Activated gamma-delta T cell treated with anti-CD3 and anti-CD28 coated beads, Interleukin-2, amount 50 U/mL, for 16 hours (primary cell): ENCODE measurements at places on chromosomes 7 and 10.

DNA sequence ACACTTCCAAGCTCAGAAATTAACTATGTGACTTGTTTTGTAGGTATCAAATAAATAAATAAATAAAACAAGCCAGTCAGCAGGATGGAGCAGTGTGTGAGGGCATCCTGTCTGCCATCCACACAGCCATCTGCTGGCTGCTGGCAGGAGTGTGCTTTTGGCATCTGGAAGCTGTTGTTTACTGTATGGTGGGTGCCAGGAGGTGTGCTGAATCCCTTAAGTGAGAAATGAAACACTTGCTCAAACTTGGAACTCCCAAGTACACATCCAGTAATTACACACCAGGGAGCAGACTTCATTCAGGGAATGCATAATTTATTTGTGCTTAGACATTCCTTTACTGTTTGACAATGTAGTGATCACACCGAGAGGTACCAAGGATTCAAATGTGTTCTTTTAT, 16.9 kb upstream of the TAX1BP1 start:
- DNase-seq: no peak

GRCh38 chr7:27793780-27794179, 53.8 kb downstream of the TAX1BP1 start:
- no peak for DNase-seq

- no peak for DNase-seq
Measured at GRCh38 chr7:24504040-24504439, 69.2 kb upstream of the PALS2 start.

DNA sequence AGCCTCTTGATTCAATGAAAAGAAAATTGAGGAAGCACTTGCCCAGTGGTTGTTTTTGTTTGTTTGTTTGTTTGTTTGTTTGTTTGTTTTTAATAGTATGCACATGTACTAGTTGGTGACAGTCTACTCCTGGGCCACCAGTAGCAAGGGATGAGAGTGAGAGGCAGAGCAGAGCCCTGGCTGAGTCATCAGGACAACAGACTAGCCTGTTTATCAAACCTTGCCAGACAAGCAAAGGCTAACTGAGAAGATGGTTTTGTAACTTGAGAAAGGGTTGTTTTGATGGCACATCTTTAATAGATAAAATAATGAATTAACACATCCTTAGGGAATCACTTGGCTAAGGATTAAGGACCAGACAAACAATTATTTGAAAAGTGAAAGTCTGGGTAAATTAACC, 78.1 kb downstream of the INHBA start:
- DNase-seq: no peak

DNA sequence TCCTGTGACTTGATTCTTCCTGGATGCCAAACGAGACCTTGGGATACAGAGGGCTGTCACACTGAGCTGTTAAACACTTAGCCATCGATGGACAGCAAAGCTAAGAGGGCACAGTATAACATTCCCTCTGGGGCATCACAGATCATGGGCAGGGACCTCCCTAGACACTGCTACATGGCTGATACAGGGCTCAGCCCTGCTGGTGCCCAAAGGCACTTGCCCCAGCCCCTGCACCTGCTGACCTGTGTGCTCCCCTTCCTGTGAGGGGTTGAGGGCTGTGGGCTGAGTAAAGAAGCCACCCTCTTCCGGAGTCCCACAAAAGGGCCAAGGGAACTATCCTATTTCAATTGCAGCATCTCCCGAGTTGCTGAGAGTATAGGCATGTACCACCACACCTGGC, 337.9 kb downstream of the EXOC4 start:
- DNase-seq: no peak

GRCh38 chr10:110568055-110568735, 700 bp downstream of the SMC3 start:
- peak; percentile 33 for DNase-seq

GRCh38 chr7:157310676-157311185, 26.1 kb upstream of the DNAJB6 start:
- DNase-seq: no peak

GRCh38 chr10:80691441-80691840, 153.7 kb downstream of the SH2D4B start:
- DNase-seq: no peak

DNA sequence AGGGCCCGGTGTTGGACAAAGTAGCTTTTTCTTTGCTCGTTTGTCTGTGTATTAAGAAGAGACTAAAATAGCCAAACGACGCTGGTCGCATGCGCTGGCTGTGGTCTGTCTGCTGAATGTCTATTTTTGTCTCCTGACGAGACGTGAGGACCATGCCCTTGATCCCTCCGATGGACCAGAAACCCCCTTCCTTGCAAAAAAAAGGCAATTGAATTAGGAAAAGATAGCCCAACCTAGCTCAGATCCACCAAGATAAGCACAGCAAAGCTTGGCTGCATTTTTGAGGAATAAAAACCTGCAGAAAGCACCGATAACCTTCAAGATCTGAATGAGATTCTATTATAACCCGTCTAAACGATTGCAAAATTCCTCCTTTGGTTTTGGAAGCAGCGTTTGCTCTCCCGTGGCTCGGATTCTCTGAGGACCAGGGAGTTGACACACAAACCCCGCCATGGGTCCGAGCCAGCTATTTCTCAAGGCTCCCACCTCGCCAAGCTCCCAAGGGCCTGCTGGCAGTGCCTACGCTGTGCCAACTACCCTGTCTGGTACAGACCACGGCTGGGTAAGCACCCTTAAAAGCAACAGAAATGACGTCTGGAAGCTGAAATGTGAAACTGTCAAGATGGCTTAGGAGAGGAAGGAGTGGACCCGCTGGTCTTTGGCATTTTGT, 17.7 kb upstream of the TTYH3 start:
- no peak for DNase-seq

GRCh38 chr7:76283254-76284159, 19.0 kb upstream of the HSPB1 start:
- no peak for DNase-seq

DNA sequence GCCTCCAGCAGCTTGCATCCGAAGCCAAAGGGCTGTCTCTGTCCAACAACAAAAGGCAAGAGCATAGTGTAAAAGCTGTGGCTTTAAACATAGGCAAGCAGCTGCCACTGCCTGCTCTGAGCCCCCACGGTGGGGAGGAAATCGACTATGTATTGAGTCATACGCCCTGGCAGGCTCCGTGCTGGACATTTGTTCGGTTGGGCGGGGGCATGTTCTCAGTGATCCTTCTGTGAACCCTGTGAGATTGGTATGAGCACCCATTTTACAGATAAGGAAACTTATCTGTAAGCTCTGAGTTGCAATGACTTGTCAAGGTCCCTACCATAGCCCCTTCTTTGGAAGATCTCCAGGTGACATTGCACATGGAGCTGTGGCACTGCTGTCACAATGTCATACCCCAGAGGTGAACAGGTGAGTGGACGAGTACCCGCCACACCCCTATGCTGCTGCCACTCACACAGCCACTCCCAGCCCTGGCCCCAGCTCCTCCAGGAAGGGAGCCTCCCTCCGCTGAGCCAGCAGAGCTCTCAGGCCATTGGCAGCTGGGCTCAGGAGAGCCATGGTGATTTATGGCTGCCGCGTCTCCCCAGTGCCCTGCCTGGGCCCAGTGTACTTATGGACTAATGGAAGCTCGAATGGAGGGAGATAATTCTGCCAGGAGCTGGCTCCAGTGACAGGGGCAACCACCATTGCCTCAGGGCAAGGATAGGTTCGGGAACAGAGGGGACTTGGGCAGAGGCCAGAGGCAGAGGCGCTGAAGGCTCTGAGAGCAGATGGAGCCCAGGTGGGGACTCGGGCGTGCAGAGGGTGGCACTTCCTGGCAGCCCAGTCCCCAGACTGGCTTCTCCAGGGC, 43.7 kb downstream of the UNC5B start:
- DNase-seq: no peak

DNA sequence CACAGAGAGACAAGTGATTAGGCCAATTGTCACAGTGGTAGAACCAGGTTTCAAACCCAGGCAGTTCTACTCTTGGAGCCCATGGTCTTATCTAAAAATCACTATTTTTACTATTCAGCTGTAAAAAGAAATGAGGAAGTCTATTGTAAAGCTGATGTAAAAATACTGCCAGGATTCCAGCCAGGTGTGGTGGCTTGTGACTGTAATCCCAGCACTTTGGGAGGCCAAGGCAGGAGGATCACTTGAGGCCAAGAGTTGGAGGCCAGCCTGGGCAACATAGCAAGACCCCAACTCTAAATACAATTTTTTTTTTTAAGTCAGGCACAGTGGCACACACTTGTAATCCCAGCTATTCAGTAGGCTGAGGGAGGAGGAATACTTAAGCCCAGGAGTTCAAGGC, 40.4 kb downstream of the HIP1 start:
- DNase-seq: no peak

DNA sequence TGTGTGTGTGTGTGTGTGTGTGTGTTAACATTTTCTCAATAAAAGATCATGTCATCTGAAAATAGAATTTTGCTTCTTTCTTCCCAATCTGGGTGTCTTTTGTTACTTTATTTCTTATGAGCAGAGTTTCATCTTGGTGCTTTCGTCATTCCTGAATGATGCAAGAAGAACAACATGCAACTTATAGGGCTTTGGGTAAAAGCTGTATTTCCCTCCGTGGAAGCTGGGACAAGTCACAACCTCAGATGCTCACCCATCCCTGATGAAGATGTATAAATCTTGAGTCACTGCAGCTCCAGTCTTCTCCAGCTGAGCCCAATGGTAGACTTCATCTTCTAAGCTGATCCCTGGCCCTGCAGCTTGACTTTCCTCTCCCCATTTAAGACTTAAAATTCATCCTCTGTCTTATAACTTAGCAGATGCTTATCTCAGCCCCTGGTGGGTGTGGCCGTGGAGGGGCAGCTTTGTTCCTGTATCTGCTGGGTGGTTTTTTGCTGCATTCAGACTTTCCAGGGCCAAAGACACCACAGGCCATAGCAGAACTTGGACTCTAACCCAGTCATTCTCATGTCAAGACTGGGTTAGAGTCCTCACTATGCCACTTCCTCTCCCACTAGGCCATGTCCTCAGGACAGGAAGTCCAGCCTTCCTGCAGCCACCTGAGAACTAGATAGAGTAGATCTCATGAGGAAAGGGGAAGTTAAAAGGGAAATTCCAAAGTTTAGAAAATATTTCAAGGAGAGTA, 356.4 kb downstream of the TNS3 start:
- no peak for DNase-seq

DNA sequence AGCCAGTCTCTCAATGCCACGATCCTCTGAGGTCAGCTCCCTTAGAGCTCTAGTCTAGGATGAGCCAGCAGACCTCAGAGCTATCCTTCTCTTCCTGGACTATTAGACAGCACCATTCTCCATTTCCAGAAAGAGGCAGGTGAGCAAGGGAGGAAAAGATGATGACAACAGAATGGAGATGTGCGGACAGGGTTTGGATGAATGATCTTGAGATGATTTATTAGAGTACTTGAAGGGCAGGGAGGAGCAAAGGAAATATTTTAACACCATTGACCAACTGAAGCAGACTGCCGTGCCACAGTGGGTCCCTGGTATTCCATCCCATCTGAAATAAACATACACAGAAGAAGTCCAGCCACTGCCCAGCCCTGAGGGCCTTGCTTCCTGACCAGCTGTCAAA, 94.3 kb downstream of the CFAP58 start:
- DNase-seq: no peak

- no peak for DNase-seq
Measured at GRCh38 chr7:78862411-78862900, 591.0 kb downstream of the MAGI2 start.

DNA sequence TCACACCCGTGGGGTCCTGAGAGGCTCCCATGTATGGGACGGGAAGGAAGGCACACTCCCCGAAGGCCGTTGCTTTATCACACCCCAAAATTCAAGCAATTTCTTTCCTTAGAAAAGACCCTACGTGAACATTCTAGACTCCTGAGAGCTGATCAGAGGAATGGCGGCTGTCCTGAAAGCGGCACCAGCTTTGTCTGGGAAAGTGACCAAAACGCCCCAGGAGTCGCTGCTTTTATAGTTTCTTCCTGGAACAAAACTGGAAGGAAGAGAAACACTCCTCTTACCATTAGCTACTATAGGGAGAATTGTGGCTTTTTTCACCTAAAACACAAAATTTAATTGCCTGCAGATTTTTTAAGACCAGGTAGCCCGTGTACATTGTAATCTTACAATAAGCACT, 261.8 kb upstream of the RNF32 start:
- no peak for DNase-seq

DNA sequence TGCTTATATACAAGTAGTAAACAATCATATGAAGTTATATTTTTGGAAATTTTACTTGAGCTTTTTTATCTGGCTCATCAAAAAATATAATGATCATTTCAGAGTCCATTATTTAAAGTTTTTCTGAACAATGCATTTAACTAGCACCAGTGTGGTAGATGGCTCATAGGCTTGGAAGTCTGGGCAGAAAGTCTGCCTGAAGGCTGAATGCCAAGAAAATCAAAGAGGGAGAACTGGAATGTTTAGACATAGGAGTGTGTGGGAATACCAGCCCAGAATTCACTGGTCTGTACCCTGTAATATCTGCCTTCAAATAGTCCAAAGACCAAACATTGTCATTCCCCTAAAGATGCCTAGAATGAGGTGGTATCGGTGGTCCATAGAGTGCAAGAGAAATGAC, 40.3 kb upstream of the ANK3 start:
- no peak for DNase-seq

- DNase-seq: no peak
Measured at GRCh38 chr10:87750817-87751216, 67.2 kb downstream of the ATAD1 start.

DNA sequence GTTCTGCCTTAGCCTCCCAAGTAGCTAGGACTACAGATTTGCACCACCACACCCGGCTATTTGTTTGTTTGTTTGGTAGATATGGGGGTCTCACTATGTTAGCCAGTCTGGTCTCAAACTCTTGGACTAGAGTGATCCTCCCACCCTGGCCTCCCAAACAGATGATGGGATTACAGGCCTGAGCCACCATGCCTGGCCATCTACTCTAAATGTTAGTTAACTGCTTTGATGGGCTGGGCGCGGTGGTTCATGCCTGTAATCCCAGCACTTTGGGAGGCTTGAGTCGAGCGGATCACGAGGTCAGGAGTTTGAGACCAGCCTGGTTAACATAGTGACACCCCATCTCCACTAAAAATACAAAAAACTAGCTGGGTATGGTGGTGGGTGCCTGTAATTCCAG, 74.8 kb downstream of the SEPTIN14 start:
- DNase-seq: no peak

- DNase-seq: no peak
Measured at GRCh38 chr7:103668279-103668941, 222.4 kb upstream of the SLC26A5 start.

DNA sequence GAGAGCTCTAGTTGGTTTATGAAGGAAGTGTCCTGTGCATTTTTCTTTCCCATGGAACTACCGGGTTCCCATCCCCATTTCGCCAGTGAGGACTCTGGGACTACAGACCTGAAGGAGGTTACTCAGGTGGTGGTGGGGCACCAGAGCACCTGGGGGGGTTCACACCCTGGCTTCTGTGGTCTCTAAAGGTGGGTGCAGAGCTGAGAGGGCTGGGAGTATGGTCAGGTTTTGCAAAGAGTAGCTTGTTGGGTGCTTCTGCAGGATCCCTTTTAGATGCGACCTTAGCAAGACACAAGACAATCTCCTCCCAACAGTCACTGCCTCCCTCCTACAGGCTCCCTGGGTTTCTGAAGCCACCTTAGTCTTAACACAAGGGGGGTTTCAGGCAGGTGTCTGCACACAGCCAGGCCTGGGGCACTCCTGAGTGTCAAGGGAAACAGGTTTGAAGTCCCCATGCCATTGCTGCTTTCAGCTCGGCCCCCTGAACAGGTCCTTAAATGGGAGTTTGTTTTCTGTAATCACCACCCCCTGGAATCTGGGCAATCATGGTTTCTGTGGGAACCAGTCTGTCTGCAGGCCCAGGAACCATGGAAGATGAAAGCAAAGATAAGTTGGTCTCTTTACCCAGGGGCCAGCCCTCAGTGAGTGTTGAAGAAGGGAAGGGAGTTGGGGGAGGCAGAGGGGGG, 9.9 kb upstream of the CXCL12 start:
- no peak for DNase-seq

GRCh38 chr7:64946772-64947171, 43.7 kb downstream of the ZNF273 start:
- DNase-seq: no peak
